Prostate gland (tissue), 2 donors: ENCODE measurements at places on chromosomes 5 and 9.
A peak's percentile ranks its signal among the peaks of the same experiment; 100 is the strongest.

DNA sequence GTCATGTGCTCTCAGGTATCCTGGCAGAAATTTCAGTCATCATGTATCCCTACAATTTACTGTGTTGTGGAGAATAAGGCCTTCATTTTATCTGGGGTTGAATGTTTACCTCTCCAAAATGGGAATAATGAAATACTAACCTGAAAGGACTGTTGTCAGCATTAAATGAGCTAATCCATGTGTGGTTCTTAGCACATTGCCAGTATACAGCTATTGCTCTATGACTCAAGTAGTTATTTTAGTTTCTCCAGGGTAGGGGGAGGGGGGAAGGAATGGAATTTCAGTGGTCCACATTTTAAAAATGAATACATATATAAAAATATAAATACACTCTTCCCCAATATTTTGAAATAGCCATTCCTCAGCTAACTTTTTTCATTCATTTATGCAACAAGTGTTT is 3.5 kb downstream of the PAM start:
- DNase-seq, result no peak

GRCh38 chr9:120710110-120710981 is 3.9 kb downstream of the MEGF9 start:
- peak; percentile 37 for DNase-seq

- DNase-seq, result no peak
Observed at GRCh38 chr9:37191403-37192089, 71.2 kb downstream of the ZCCHC7 start.

- DNase-seq, result no peak
Observed at GRCh38 chr5:51746023-51746422, 362.8 kb downstream of the ISL1 start.

DNA sequence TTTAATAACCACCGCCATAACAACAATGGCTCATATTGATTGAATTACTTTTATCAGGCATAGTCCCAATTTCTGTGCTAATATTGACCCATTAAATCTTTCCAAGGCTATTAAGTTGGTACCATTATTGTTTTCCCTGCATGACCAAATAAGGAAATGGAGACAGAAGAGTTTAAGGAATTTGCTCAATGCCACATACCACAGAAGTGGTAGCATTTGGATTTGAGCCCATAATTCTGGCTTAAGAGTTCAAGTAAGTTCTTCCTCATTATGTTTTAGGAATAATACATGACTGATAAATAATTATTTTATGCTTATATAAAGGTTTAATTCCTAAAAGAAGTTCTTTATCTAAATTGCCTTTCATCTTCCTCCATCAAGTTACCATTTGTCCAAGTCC is 43.4 kb upstream of the HAPLN1 start:
- no peak for DNase-seq
